CD4-positive, alpha-beta T cell treated with Interleukin-15 for 1 hour (primary cell): ENCODE measurements at places on chromosomes 2 and 18.

GRCh38 chr2:164922134-164922533, 33.2 kb downstream of the SLC38A11 start:
- no peak for DNase-seq

DNA sequence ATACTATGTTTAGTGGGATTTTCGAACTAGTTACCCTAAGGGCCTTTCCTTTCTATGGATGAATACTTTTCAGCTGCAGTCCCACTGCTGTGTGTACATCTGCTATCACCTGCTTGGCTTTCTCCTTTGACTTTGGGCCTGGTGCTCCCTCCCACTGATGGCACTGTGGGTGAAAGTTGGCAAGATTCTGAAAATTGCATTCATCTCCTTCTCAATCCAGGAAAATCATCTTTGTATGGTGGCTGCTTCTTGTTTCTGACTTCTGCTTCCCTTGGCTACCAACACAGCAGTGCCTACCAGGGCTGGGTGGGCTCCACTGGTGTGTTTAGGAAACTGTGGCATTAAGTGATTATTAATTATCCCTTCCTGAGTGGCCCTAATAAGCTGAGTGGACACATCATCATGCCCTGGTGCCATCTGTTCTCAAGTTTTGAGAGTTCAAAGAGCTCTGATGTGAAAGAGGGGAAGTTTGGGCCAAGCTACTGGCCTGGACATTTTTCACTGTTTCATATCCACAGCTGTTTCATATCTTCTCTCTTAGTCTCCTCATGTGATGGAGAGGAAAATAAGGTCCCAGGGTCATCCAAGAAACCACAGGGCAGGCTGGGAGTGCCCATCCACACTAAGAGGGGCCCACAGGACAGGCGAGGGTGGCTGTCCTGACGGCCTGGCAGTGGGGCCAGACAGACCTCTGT, 16.7 kb downstream of the HK2 start:
- no peak for DNase-seq

- DNase-seq, result no peak
Measured at GRCh38 chr18:38010971-38011857, 445.6 kb upstream of the CELF4 start.

DNA sequence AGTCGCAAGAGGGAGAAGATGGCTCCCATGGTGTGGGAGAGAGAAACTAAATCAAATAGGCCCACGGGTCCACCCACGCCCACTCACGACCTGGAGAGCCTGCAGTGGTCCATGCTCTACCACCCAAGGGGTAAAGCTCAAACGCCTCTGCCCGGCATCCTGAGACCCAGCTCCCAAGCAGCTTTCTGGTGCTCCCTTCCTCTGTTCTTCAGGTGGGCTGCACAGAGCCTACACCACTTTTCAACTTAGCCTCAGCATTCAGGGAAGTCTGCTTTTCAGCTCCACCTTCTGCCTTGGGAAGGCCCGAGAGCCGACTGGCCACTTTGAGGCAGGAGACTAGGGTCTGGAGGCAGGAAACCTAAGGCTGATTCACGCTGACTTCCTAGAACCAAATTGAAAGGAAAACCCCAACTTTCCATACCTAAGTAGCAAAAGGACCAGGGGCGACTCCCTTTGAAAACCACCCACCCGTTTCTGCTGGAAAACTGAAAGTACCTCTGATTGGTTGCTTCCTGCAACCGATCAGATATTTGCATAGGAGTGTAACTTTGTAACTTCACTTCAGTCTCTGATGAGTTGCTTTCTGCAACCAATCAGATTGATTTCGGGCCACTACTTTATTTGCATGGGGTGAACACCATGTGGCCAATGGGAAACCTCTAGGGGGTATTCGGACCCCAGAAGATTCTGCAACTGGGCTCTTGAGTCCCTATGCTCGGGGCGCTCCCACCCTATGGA, 26.8 kb upstream of the SPATA3 start:
- no peak for DNase-seq

GRCh38 chr18:58335821-58336220, 291.8 kb downstream of the NEDD4L start:
- DNase-seq, result no peak

GRCh38 chr2:161990036-161990435, 84.0 kb downstream of the DPP4 start:
- DNase-seq, result no peak

DNA sequence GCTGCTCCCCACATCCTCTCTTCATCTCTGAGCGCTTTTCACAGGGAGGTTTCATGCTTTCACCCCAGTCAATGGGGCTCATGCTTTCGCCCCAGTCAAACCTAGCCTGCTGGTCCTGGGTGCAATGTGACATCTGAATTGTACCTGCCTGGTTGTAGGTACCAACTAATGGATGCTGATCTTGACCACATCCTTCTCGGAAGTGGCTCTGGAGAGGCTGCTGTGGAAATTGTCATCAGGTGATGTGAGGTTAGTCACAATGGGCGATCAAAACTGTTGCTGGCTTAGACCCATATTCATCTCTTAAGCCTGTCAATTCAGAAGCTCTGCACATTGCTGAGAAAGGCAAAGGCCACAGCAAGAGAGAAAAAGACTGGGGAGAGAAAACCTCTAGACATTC, 32.7 kb upstream of the ALKAL2 start:
- DNase-seq, result no peak

DNA sequence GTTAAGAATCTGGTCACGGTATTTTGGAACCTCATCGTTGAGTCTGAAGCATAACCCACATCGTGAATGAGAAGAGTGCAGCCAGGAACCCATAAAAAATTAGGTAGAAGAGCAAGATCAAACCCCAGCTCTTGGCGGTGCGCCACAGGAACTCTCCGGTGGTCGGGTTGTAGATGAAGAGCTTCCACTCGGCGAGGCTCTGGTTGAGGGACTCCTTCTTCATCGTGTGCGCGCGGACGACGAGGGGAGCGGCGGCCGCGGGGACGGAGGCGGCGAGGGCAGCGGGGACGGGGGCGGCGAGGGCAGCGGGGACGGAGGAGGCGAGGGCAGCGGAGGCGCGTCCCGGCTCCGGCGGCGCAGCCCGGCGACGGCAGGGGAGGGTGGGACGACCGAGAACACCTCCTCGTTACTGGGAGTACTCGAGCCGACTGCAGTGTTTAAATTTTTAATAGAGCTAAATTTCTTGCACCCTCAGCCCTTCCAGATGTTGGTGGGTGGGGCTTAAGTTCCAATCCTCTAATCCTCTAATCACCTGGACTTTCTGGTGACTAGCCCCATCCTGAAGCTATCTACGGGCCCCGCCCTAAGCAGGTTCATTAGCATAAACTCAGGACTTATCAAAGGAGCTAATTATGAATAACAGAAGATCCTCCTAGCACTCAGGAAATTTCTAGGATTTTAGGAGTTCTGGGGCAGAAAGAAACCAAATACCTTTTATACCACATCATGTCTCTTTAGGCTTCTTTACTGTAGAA, 20.4 kb upstream of the PAPOLG start:
- no peak for DNase-seq

GRCh38 chr2:12300019-12300602, 416.6 kb upstream of the TRIB2 start:
- no peak for DNase-seq

DNA sequence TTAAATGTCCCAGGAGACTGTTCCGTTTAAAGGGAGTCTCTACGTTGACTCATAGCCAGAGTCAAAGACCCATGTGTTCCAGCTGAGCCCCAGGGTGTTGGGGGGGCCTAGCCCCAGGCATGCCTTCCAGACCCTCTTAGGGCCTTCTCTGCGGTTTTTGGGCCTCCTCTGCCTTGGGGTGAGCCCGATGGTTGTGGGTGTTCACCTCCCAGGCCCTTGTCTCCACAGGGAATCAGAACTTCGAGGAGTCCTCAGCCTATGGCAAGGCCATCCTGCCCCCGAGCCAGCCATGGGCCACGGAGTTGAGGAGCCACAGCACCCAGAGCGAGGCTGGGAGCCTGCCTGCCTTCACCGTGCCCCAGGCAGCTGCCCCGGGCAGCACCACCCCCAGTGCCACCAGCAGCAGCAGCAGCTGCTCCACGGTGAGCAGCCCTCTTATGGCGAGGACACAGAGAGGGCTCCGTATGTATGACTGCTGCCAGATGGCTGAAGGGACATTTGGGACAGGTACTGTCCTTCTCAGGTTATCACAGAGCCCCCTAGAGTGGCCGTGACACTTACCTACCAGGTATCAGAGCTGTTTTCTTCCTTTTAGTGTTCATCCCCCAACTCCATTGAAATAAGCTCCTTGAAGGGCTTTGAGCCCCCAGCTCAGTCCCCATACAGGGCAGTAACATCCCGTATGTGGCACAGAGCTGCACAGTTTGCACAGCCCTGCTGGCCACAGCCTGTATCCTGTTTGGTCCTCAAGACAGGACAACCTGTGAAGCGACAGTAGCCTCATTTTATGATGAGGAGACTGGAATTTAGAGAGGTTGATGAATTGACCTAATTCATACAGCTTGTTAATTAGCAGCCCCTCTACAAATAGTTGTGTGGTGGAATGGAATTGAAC, 80.7 kb downstream of the EPAS1 start:
- no peak for DNase-seq

- no peak for DNase-seq
Measured at GRCh38 chr2:68544811-68545210, 77.4 kb downstream of the APLF start.

DNA sequence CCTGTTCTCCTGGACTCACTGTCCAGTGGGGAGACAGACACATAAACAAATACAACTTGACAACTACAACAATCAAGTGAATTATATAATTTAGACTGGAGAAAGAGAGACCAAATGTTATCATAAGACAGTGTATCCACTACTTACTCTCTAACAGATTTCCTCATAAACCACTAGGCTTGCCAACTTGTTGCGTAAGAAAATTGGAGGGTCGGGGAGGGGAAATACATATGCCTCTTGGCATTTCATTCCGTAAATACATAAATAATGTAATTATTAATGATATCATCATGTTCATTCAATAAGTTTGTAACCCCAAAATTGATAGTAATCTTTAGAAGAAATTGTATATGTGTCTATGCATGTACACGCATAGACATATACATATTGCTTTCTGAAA, 14.9 kb downstream of the RAB6D start:
- no peak for DNase-seq

GRCh38 chr18:36441426-36442240, 144.1 kb downstream of the FHOD3 start:
- no peak for DNase-seq

- no peak for DNase-seq
Measured at GRCh38 chr2:224802407-224802806, 86.2 kb upstream of the CCDC195 start.

DNA sequence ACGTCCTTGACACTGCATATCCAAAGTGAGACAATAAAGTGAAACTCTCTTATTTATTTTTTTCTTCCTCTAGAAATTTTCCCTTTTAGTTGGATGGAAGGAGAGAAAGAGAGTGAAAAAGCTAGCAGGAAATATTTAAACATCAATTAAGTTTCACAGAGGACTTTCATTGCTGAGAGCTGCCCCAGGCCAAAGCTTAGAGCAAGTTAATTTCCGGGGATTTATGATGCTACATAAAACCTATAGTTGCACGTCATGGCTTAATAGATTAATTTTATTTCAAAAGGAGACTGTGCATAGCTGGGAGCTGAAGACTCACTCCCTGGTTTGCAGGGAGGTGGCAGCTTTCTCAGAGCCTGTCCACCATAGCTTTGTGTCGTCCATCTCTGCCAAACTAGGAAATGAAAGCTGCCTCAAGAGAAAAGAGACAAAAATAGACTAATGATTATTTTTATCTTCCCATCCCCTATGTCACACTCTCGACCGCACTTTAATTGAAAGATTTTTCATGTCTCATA, 323.3 kb upstream of the RAB6C start:
- DNase-seq, result no peak

GRCh38 chr2:46051085-46051484, 246.1 kb upstream of the EPAS1 start:
- no peak for DNase-seq
